ENCODE measurements at places on chromosomes 16 and 17.

- DNase-seq: no peak
Measured at GRCh38 chr16:66203476-66203875, 163.0 kb upstream of the CDH5 start.

DNA sequence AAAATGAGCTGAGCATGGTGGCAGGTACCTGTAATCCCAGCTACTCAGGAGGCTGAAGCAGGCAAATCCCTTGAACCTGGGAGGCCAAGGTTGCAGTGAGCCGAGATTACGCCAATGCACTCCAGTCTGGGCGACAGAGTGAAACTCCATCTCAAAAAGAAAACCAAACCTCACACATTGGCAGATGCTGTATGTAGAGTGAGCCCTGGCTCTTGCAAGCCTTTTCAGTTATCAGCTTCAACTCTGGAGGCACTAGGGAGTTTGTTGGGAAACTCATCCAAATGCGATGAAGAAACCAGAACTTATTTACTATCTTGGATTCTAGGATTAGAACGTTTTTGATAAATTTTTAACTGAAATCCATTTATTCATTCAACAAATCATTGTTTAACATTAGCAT is 56.9 kb upstream of the RASL10B start:
- DNase-seq: no peak

DNA sequence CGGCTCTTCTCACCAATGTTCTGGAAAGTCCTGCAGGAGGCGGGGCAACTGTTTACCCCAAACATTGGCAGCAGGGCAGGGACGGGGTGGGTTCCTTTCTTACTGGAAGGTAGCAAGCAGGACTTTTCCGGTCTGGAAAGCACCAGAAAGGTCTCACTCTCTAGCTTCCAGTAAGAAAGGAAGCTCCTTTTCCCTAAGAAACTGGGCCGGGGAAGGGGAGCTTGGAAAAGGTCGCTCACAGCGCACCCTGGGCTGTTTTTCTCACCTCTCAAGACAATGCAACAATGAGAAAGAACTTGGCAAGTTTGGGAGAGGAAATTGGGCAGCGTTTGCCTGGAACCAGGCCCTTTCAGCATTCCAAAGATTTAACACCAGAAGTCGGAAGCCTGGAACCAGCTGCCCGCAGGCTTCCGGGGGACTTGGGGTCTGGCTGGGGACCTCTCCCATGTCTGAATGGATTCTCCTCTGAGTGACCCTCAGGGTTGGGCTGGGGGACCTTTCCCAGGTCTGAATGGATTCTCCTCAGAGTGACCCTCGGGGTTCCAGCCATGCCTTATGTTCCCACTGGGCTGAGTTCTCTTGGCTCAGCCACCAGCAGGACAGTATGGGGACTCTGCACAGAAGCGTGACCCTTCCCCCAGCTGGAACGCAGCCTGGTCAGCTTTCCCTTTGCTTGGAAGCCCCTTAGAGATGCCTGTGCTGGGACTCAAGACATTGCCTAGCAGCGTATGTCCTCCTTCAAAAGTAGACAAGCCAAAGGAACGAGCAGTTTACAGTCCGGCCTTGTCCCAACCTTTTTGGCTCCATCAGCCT is 166.5 kb upstream of the PLCG2 start:
- DNase-seq: no peak

DNA sequence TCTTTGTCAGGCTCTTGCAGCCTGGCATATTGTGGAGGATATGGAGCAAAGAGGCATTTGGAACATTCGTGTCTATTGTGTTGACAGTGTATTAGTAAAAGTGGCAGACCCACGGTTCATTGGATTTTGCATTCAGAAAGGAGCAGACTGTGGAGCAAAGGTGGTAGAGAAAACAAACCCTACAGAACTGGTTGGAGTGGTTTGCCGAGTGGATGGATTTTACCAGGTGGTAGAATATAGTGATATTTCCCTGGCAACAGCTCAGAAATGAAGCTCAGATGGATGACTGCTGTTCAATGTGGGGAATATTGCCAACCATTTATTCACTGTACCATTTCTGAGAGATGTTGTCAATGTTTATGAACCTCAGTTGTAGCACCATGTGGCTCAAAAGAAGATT is 44.5 kb downstream of the EFCAB13 start:
- no peak for DNase-seq

- no peak for DNase-seq
Measured at GRCh38 chr16:89201439-89202377, 1.4 kb upstream of the SLC22A31 start.

- DNase-seq: no peak
Measured at GRCh38 chr16:4747906-4748681, 13.8 kb downstream of the DNAAF8 start.

DNA sequence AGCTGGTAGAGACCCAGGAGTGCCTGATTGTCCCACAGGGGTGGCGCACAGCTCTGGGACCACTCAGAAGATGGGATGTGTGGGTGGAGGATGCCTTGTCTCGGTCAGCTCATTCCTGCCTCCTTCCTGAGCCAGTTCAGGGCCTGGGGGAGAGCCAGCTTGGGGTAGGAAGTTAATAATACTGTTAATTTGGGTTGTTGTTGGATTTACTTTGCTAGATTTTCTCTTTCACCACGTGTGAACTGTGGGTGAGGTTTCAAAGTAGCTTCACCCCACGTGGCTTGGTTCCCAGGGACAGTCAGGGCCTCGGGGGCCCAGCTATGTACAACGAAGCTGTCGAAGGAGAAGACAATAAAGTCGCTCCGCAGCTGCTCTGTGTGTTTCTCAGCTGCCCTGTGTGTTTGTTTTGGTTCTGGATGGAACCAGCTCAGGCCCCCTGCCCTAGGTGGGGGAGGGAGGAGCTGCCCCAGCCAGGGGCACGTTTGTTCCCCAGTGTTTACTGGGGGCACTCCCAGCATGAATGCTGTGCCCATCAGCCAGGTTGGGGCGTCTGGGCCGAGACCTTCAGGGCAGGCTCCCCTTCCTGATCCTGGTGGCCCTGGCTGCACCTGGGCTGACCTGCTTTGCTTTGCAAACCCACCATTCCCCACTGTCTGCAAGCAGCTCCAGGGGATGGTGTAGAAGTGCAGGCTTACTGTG is 2.3 kb downstream of the NUDT16L1 start:
- DNase-seq: no peak

GRCh38 chr16:30054959-30055553 is 10.5 kb upstream of the ALDOA start:
- DNase-seq: no peak

- no peak for DNase-seq
Measured at GRCh38 chr17:57966246-57966645, 11.0 kb upstream of the CUEDC1 start.

- no peak for DNase-seq
Measured at GRCh38 chr16:11140098-11140375, 116.0 kb downstream of the SOCS1 start.

- DNase-seq: no peak
Measured at GRCh38 chr17:19338031-19338990, 24.2 kb downstream of the B9D1 start.

GRCh38 chr17:42704490-42704836 is 22.1 kb downstream of the CNTNAP1 start:
- no peak for DNase-seq

- no peak for DNase-seq
Measured at GRCh38 chr16:79326549-79326948, 274.0 kb downstream of the MAF start.

- DNase-seq: no peak
Measured at GRCh38 chr16:993731-994130, 12.2 kb downstream of the SOX8 start.
